ENCODE measurements at places on chromosomes 2 and 18.

DNA sequence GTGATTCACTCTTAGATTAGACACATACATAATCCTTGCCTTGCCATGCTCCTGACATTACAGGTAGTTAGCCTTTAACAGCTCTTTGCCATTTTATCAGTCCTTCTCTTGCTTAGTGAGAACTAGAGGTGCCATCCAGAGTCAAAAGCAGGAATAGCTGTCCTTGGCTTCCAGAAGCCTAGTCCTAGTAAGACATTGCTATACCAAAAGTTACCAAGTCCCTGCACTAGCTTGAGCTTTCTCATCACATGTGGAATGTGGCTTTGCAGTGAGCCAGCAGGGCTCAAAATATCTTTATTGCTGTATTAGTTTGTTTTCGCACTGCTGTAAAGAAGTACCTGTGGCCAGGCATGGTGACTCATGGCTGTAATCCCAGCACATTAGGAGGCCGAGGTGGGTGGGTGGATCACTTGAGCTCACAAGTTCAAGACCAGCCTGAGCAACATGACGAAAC is 104.7 kb upstream of the NOSTRIN start:
- no peak for DNase-seq

- no peak for DNase-seq
Measured at GRCh38 chr2:45886171-45886663, 234.7 kb downstream of the PRKCE start.

DNA sequence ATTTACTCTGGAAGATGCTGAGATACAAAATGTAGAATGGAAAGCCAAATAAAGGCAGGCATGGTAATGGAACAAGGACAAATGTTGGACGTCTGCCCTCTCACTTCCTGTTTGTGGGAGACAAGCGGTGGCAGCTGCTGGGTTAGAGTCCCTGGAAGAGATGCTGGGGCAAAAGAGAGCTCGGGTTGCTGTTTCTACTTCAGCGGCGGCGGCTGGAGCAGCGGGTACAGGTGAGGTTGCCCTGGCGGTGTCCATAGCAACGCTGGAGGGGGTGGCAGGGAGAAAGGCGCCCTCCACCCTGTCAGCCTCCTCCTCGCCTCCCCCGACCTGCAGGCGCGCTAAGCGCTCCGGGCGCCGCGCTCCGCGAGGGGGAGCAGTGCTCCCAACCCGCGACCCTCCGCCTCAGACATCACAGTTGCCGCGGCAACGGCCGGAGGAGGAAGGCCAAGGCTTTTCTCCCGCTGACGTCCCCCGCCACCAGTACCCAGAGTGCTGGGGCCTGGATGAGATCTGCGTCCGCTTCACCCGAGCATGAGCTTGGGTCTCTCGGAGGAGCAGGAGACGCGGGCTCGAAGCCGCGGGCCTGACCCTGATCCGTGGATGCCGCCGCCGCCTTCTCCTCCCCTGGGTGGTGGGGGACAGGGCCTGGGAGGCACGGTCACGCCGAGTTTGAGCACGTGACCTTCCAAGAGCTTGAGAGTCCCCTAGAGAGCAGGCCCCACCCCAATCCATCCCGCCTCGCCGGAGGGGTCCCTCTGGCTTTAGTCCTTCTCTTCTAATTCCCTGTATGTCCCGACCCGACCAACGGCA is 65.6 kb downstream of the NOL4 start:
- peak; percentile 100 for DNase-seq

GRCh38 chr2:142892715-142893114 is 15.3 kb downstream of the KYNU start:
- no peak for DNase-seq

DNA sequence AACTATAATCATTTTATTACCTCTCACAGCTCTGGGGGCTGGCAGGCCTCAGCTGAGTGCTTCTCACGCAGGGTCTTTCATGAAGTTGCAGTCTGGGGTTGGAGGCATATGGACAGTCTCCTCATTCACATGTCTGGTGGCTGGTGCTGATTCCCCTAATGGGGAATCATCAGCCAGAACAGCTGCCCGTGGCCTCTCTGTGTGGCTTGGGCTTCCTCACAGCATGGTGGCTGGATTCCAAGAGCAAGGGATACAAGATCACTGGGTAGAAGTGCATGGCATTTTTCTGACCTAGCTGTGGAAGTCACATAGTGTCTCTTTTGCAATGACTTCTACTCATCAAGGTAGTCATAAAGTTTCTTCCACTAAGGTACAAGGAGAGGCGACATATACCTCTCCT is 59.0 kb upstream of the LAPTM4A start:
- DNase-seq, result no peak

- DNase-seq, result no peak
Measured at GRCh38 chr2:69581774-69582581, 61.6 kb downstream of the AAK1 start.

DNA sequence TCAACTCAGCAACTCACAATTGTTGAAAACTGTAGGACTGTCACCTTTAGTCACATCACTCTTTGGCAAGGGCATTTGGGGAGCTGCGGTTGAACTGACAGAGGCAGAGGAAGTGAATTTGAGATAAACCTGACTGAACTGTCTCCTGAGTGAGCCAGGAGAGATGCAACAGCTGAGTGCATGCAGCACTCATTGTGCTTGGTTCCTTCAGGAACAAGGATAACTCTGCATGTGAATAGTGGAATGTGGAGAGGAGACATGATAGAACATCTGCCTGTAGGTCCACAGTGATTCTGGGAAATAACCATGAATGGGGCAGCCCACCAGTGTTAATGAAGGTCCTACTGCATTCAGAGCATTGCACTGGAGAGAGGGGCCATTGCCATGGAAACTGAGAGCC is 494.7 kb downstream of the STK39 start:
- DNase-seq, result no peak

DNA sequence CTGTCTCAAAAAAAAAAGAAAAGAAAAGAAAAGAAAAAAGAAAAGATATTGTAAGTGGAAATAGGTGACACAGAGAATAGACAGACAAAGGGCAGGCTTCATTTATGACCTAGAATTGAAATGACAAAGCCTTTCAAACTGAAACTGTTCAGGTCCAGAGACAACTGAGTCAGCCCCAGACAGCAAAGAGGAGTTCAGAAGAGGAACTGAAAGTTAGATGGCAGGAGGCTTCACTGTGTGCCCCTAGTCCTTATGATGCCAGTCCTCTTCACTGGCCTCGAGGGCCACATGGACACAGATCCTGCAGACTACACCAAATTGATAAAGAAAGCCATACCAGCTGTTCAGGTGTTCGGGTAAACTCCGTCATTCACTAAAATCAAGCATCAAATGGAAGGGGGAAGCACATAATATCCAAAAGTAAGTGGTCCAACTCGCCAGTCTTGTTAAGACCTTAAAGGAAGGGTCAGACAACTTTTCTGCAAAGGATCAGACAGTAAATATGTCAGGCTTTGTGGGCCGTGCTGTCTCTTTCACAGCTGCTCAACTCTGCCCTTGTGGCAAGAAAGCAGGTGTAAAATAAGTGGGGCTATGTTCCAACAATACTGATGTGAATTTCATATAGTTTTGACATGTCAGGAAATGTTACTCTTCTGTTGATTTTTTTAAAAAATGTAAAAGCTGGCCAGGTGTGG is 231.9 kb upstream of the MGAT5 start:
- DNase-seq, result no peak

DNA sequence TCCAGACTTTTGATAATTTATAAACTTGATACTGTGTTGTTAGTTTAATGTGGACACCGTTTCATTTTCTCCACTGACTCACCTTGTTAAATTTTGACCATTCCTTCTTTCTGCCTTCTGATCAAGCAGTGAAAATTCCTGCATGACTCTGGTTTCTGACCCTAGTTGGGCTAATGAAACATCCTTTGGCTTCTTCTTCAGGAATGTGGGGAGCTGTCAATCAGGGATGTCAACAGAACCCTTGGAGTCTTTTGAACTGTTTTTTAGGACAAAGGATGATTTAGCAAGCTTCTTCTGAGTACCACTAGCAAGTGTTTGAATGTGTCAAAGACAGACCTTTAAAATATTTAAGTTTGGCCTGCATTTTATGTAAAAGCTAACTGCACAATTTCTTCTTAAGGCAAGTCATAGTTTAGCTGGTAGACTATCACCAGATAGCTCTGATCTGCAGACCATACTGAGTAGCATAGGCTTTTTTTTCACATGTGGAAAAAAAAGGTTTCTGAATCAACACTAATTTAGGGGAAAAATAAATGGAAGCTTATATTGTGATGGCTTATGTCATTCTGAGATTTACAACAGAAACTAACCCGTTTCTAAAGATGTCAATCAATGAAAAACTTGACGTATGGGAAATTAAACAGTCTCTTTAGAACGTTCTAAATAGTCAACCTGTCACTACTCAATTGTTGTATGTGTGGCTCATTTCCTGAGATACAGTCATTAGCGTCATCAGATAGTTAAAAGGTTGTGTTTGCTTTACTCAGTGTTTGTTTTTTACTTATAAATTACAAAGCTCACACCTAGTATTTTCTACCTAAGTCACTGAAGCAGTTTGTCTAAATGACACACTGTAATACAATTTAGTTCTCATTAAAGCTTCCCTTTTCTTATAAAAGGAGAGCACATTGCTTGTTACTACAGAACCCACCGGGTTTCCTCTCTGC is 311.4 kb downstream of the PTPRM start:
- DNase-seq, result no peak

- DNase-seq, result peak; percentile 39
Measured at GRCh38 chr2:147224070-147224469, 620.8 kb upstream of the ACVR2A start.

DNA sequence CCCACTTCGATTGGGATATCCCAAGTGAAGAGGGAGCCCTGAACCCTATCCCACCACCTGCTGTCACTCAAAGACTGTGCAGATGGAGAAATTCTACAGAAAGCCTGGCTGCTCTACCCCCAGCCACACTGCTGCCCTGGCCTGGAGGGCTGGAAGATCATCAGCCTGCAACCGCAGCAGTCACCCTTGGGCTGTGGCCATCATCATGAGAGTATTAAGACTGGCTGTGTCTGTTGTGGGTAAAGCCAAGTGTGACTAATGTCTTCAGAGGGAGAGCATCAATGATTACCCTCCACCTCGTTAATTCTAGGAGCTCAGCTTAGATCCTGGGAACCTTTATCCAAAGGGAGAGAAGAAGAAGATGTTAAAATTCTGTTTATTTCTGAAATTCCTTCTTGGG is 221.5 kb downstream of the TFCP2L1 start:
- no peak for DNase-seq

DNA sequence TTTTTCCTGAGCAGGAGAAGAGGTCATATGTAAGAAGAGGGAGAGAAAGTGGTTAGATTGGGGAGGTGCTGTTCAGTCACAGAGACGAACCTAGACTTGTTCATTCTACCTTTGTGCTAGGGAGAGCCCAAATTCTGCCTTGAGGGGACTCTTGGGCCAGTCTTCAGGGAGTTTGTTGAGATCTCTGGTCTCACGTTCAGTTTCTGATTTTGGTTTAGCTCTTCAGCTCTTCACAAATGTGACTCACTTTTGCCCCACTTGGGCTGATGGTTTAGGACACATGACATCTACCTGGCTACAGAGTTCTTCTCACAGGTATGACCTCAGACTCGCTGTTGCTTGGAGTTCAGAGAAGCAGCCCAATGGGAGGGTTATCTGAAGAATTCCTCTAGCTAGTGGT is 49.2 kb upstream of the DARS1 start:
- no peak for DNase-seq

GRCh38 chr18:8911408-8912340 is 190.8 kb upstream of the NDUFV2 start:
- DNase-seq, result no peak

- DNase-seq, result no peak
Measured at GRCh38 chr2:119490653-119491195, 33.6 kb downstream of the SCTR start.

- DNase-seq, result no peak
Measured at GRCh38 chr2:30448308-30448707, 1.3 kb downstream of the LCLAT1 start.

DNA sequence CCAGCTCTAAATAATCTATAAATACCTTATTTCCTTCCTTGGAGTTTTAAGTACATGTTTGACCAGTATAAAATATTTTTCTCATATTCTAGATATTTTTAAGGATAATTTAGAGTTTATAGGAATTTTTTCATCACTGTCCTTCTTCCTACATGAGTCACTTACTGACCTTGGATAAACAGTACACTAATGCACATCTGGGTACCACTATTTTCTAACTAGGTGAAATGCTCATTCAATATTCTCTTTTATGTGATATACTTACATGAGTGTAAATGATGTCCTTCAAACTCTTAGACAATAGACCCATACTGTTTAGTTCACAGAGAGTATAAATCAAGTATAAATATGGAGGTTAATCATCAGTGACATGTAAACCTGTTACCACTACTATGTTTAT is 1574.2 kb upstream of the ACVR2A start:
- DNase-seq, result no peak

DNA sequence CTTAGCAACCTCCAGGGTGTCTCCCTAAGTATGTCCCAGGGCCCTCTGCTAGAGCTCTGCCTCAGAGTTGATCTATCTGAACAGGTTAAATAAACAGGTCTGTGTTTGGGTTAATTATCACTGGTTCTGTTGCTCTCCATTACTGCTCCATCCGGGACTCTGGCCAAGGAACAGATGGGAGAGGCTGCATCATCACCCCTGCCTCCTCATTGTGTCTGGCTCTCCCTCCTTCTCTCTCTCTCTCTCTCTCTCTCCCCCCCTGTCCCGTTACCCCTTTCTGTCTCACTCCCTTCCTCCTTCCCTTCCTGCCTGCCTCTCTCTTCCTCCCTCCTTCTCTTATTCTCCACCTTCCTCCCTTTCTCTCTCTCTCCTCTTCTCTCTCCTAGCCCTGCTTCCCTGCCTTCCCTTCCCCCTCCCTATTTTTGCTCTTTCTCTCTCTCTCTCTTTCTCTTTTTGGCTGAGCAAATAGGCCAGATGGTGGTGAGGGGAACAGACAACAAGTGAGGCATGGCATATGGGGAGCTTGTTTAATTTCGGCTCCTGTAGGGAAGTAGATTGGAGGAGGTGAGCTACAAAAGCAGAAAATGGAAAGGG is 62.1 kb downstream of the SETBP1 start:
- DNase-seq, result peak; percentile 88

DNA sequence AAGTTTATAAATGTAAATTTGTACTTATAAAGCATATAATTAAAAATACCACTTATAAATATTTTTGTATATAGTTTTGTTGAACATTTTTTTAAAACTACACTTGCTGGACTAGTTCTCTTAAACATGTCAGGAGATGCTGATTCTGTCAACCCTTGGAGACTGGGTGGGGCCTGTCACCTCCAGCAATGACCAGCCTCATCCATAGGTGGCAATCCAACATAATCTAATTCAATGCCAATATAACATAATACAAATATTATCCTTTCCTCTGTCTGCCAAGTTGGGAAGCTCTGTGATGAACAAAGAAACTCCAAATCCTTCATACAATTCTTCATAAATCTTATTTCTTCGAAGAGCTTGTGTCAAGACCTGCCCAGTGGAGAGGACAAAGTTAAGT is 140.4 kb downstream of the RBMS1 start:
- no peak for DNase-seq

DNA sequence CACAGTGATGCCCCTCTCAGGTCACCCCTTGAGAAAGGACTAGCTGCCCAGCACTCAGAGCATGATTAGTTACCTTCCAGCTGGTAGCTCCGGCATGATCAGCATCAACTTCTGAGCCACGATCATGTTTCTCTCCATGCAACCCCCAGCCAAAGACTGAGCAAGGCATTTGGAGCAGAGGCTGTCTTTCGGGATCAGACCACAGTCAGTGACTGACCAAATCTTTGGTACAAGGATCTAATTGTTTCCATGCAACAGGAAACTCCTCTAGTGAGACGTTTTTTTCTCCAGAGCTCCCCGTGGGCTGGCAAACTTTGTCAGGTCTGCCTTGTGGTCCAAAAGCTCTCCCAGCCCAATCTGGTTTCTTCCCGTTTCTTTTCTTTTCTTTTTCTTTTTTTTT is 244.3 kb downstream of the METTL4 start:
- DNase-seq, result no peak

Measured in NCI-H1105 treated with DMSO at 0.1 percent for 48 hours (cell line).